Glutamatergic neuron (in vitro differentiated cells): ENCODE measurements at places on chromosomes 11 and 22.
A peak's percentile ranks its signal among the peaks of the same experiment; 100 is the strongest.

- DNase-seq: no peak
Measured at GRCh38 chr11:100830978-100831732, 144.1 kb downstream of the ARHGAP42 start.

- no peak for DNase-seq
Measured at GRCh38 chr11:115736146-115736545, 231.9 kb upstream of the CADM1 start.

DNA sequence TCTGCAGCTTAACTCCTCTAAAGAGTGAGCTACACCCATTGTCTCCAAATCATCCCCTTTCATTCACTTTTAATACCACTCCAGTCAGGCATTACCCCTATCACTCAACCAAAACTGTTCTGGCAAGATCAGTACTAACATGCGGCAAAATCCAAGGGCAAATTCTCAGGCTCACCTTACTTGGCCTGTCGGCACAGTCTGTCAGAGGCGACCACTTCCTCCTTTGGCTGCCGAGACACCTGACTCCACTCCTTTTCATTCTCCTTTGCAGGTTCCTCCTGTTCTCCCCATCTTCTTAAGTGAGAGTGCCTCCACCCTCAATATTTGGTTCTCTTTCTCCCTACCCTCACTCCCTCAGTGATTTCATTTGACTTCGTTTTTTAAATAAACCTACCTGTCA is 4.2 kb downstream of the C11orf91 start:
- DNase-seq: no peak

DNA sequence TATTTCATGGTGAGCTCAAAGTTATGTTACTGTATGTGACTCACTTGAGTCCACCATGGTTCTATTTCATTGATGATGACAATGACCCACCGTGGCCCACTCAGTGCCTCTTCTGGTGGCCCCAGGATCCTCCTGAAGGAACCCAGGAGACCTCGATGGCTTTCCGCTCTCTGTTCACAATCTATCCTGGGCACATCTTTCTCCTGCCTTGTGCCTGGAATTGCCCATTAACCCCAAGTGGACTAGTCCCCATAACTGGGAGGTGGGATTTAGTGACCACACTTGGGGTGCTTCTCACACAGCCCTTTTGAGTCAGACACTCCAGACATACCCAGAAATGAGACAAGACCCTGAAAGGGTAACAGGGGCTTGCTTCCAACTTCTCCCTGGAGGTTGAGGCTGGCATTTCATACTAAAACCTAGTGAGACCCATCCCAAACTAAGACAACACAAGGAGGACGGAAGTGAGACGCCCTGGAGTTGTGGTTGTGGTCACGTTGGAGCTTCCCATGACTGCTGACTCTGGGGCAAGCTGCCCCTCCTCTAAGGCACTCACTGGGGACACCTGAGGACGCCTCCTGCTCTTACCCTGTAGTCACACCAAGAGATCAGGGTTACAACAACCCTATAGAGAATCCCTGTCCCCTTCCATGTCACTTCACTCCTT is 22.1 kb downstream of the IGLL5 start:
- no peak for DNase-seq

GRCh38 chr11:83238111-83238510 is 44.6 kb downstream of the ANKRD42 start:
- no peak for DNase-seq

- DNase-seq: no peak
Measured at GRCh38 chr11:44255406-44256071, 54.4 kb downstream of the ALX4 start.

DNA sequence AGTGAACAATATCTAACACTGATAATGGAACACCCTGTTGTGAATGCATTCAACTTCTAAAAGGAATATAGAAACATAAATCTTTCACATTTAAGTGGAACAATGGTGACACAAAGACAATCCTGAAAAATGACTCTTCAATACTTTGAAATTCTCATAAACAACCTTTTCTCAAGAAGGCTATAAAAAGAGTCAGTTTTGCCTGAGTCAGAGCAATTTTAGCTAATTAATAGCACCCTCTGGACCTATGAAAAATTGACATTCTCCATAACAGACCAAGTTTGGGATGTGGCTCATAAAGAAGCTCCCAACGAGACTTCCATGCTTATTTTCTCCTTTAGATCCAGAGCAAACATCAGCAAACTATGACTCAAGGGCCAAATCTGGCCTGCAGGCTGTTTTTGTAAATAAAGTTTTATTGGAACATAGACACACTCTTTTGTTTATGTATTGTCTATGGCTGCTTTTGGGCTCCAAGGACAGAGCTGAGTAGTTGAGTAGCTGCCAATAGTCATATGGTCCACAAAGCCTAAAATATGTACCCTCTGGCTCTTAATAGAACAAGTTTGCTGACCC is 108.0 kb downstream of the MAML2 start:
- no peak for DNase-seq

DNA sequence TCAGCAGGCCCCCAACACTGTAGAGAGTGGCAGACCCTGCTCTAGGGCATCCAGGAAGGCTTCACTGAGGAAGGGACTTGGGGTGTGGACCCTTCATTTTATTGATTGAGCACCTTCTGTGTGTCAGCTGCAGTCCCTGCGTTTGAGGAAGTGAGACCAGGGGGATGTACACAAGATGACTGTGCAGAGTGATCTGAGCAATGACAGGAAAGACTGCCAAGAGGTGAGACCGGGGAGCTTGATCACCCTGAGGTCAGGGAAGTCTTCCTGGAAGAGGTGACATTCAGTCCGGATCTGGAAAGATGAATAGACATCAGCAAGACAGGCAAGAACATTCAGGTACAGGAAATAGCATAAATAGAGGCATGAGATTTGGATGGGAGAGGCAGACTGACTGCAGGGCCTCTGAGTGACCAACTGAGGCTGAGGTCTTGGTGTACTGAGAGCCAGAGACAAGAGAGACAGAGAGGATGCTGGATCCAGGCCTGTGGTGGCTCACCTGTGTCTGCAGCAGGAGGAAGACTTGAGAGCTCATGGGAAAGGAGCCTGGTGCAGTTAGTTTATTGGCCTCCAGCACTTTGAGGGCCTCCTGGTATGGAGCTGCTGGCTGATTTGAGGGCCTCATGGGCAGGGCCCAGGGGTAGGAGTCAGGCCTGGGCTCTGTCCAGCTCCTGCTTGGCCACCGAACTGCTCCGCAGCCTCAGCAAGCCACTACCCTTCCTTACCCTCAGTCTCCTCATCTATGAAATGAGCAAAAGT is 5.2 kb downstream of the DGAT2 start:
- no peak for DNase-seq

DNA sequence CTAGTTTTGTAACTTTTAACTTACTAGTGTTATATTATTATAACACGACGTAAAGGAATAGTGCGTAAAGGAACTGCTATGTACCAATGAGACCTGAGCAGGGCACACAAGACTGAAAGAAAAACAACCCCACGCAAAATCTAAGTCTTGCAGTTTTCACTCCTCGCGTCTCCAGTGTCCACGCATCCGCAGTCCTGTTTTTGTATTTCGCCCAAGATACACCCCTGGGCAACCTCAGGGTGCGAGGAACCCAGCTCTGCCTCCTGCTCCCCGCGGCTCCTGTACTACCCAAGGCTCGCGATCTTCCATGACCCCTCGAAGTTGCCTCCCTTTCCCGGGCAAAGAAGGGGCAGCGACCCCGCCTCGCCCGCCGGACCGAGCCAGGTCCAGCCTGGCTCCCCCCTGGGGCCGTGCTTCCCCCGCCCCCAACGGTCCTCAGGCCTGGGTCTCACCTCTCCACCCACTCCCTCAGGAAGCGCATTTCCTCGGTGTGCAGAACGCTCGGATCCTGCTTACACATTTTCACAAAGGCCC is 393 bp downstream of the ST13 start:
- peak; percentile 61 for DNase-seq

GRCh38 chr11:97965849-97966646 is 1054.7 kb upstream of the CNTN5 start:
- no peak for DNase-seq

DNA sequence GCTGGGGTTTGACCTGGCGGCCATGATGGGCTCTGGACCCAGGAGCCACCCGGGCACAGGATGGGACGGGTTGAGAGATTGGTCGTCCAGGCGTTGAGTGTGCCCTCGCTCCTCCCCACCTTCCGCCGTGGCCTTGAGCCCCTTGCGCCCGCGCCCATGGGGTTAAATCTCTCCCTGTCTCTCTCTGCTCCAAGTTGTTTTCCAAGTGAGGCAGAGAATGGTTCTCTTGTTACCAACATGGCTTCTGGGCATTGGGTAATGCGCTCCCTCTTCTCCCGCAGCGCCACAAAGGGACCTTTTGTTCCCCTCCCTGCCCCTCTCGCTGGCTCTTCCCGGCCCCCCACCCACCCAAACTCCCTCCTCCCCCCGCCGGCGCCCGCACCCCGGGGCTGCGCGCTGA is 18.8 kb upstream of the PICK1 start:
- no peak for DNase-seq

GRCh38 chr11:46216019-46216764 is 61.3 kb upstream of the CREB3L1 start:
- DNase-seq: no peak

GRCh38 chr22:46791201-46791731 is 28.8 kb downstream of the TBC1D22A start:
- DNase-seq: no peak

GRCh38 chr22:30392661-30393321 is 4.0 kb upstream of the SEC14L2 start:
- no peak for DNase-seq
